ENCODE measurements at places on chromosomes 1 and 21. TPM values are rescaled to one million over a fixed set of nuclear protein-coding genes. Genes with fewer than 3 reads are reported as not detected.
A peak's percentile ranks its signal among the peaks of the same experiment; 100 is the strongest.

GRCh38 chr1:216461466-216461865, 38.2 kb upstream of the USH2A start:
- DNase-seq = no peak

DNA sequence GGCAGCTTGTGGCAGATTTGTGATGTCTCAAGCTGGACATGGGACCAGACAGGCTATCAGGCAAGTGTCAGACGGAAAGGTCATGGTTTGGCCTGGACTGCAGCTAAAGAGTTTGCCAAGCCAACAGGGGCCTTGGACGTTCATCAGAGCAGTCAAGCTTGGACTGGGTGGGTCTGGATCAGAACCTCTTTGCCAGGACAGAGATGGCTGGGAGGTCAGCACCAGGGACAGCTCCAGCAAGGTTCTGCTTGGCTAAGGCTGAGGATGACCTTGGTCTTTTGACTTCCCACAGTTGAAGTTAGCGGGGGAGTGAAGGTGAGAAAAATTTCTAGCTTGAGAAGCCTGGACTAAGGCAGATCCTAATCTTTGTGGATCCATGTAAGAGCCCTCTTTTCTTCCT, 68.1 kb downstream of the GRIK3 start:
- no peak for DNase-seq

- no peak for DNase-seq
These were observed 81.1 kb upstream of the PGBD5 start for GRCh38 chr1:230507236-230507635.

DNA sequence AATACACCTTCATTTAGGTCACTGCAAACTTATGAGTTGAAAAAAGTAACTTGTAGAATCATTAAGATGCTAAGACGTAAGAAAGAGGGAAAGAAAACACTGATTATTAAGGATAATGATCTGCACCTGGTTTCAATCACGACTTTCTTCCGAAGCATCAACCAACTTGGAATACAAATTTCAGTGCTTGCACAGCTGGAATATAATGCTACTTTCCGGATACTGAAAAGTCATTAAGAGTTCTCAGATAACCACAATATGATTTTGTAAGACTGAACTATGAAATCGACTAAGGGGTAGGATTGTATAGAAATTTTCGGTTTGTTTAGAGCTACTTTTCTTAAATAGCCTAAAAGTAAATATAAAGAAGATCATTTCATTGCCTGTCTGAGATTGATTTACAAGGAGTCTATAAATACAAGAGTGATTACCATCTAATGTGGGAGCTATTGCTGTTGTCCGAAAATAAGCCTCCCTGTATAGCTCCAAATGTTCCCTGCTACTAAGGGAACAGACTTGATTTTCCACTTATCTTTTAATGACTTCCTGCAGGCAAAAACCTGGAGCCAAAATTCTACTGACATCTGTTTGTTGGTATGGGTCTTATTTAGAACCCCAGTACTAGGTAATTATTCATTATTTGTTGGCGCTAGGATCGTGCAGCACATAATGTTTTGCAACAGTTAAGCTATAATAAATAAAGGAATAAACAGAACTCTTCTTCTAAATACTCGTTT, 673.3 kb downstream of the KCNT2 start:
- DNase-seq = no peak

- no peak for DNase-seq
These were observed 41.8 kb downstream of the LRIF1 start for GRCh38 chr1:110921953-110922352.

GRCh38 chr21:14824126-14824525, 240.7 kb downstream of the NRIP1 start:
- DNase-seq = no peak

IL20 gene
- not detected for polyA plus RNA-seq

- DNase-seq = no peak
These were observed 26.6 kb downstream of the DDAH1 start for GRCh38 chr1:85438353-85438752.

- no peak for DNase-seq
These were observed 971 bp downstream of the CAPZB start for GRCh38 chr1:19484338-19484797.

GRCh38 chr1:64194168-64195080, 9.0 kb upstream of the UBE2U start:
- no peak for DNase-seq

C1QTNF12 gene
- 7.4 TPM for polyA plus RNA-seq

ACTA1 gene
- polyA plus RNA-seq = 1.6 TPM

GRCh38 chr1:19100028-19100427, 110.0 kb downstream of the UBR4 start:
- no peak for DNase-seq

RGS1 gene
- 3.5 TPM for polyA plus RNA-seq

SIK1 gene
- polyA plus RNA-seq = 2.3 TPM

- DNase-seq = no peak
These were observed 299.7 kb downstream of the VAV3 start for GRCh38 chr1:107664982-107665925.

OSBPL9 gene
- polyA plus RNA-seq = 152 TPM

DNA sequence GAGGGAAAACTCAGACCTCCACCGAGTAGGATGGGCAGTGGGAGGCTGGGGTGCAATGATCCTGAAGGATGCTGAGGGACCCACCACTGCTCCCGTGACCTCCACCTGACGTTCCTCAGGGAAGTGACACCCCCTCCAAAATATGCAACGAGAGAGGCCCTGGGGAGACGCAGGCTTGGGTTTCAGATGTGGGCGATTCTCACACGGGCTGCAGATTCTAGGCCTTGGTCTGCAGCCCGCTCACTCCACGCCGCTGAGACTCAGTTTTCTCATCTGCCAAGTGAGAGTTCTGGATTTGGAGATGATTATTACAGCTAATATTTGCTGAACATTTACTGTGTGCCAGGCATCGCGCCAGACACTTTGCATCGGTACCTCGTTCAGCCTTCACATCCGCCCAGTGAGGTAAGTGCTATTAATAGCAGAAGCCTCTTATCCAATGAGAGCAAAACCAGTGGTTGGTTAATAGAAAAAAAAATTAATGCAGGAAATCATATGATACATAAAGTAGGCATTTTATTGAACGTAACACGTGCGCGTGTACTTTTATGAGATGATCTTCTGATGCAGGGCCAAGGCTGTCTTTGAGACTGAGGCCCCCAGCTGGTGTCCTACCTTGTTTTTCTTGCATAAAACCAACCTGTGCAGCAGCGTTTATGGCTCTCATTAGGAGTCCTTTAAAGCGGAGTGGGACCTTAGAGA, 102.0 kb upstream of the RUNX3 start:
- DNase-seq = no peak

GRCh38 chr21:22649246-22649645, 1651.0 kb downstream of the NCAM2 start:
- DNase-seq = no peak

DNA sequence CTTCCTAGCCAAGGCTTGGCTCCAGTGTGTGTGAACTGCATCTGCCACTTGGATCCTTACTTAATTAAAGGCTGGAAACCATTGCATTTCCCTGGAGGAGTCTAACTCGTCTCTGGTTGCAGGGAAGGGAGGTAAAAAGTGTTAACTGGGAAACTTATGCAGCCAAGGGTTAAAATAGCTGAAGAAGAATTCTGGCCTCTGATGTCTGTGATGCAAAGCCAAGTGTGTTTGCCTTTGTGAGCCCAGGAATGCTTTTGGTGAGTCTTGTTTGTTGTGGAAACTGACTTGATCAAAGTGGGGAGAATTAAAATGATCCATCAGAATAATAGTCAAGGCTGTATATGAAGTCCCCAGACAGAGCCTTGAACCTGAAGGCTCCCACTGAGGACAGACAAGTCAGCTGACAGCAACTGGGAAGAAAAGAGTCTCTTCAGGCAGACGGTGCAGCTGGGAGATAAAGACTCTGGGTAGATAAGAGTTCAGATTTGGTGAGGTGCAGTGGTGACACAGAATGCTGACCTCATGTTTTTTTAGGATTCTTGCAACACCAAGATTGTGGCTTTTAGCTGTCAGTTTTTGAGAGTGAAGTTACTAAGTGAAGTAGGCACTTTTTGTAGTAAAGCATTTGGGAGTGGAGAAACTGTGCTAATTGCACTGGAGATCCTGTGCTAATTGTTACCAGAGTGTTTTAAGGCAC, 59.5 kb upstream of the WLS start:
- DNase-seq = no peak

LCE6A gene
- polyA plus RNA-seq = not detected

GRCh38 chr1:168834225-168834872, 105.3 kb upstream of the DPT start:
- peak; percentile 26 for DNase-seq

UTP25 gene
- 11.1 TPM for polyA plus RNA-seq

DNA sequence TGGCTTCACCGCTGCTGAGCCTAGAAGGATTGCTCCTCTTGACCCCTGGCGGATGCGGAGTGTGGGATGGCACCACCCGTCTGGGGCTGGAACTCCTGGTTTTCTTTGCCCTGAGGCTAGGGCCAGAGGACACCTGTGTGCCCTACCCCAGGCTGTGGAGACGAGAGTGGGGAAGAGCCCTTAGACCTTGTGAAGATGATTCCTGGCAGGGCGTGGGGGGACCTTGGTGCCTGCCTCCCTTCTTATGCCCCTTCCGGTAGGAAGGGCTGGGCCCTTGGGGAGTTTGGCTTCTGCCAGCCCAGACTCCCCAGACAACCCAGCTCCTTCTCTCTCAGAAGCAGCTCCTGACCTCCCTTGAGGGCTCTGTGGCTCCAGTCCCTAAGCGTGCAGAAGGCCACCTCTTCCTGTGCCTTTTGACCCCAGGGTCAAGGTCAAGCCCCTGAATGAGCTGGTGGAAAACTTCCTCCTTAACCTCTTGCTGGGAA, 891 bp downstream of the RPS6KA1 start:
- DNase-seq = no peak

DNA sequence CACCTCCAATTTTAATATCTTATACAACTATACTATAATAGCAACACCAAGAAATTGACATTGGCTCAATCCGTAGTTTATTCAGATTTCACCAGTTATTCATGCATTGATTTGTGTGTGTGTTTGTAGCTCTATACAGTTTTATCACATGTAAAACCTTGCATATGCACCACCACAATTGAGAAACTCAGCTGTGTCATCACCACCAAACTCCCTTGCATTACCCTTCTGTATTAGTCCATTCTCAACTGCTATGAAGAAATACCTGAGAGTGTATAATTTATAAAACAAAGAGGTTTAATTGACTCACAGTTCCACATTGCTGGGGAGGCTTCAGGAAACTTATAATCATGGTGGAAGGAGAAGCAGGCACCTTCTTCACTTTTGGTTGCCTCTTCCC, 162.1 kb downstream of the PATJ start:
- DNase-seq = no peak

CGN gene
- 34.9 TPM for polyA plus RNA-seq

- DNase-seq = no peak
These were observed 100.6 kb upstream of the KCNJ15 start for GRCh38 chr21:38156200-38156599.

DNA sequence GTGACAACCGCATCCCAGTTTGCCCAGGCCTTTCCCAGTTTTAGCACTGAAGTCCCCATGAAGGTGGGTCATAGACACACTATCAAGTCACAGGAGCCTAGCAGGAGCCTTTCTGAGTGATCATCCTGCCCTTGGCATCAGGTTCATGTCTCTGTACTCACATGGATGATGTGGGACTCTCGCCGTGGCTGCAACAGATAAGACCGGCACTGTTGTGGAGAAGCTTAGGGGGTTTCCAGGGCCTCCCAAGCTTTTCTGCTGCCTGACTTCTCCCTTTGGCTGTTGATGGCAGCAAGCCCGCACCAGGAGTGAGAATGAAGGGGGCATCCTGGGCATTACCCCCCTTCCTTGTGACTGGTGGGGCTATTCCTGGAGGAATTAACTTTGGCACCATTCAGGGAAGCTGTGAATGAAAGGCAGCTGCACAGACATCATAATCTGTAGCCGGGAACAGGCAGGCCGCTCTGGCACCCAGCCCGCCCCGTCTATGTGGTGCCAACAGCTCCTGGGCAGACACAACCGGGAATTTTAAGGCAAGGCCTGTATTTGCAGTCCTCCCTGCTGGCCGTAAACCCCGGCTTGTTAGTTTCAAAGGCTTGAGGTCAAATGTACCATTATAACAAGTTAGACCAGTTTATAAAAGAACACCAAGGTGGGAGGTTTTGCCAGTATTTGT, 148.6 kb downstream of the HUNK start:
- DNase-seq = no peak

DNA sequence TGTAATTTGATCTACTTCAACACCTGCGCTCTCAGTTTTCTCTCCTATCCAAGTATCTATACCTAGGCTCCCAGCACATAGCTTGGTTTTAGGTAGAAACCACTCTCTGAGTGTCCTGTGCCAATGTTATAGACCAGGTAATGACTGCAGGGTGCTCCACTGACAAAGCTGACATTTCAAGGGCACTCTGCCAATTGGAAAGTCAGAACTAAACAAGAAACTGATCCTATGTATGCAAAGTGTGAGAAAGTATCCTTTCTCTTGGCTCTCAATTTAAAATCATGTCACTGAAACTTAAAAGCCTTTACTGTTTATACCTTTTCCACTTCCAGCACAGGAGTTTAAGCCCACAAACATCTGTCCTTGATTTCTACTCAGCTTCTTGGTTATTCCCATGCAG, 45.0 kb upstream of the AIM2 start:
- no peak for DNase-seq

DNA sequence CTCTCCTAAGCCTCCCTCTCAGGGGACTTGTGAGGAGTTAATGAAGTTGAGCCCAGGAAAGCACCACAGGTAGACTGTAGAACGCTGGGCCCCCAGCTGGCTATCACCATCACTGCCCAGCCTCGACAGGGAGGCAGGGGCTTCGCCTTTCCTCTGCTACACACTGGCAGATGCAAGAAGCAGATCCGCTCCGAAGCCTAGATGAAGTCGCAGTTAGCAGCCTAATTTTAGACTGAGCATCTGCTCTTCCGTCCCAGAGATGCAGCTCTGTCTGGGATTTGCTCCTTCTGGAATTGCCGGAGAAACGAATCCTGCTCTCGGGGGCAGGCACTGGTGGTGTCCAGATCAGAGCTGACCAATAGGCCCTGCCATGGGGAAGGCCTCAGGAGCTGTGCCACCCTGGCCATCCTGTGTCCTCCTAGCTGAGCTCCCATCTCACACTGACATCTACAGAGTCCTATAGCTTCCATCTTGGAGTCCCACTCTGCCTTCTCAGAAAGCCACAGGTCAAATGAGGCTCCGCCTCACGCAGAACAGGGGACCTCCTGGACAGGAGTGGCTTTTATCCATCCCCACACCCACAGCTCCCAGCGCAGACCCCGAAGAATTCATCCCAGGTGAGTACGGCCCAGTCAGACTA, 186.8 kb upstream of the EDN2 start:
- no peak for DNase-seq

DNA sequence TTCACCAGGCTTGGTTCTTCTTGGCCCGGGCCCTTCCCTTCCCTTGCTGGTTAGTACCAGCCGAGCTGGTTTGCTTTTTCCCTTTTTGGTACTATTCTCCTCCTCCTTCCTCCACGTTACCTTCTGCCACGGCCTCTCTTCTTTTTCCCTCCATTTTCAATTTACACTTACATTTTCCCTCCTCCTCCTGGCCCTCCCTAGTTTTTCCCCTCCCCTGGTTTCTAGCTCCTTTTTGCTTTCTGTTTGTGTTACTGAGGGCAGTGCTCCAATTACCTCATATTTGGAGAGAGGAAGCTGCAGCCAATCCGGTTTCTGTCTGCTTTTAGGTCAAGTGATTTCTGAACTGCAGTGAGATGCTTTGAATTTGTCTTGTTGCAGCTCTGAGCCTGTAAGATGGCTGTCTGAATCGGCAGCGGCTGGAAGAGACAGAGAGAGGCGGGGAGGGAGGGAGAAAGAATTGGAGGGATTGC, 63.7 kb downstream of the MACF1 start:
- peak; percentile 56 for DNase-seq

NEXN gene
- 15.4 TPM for polyA plus RNA-seq

CALML6 gene
- 0.44 TPM for polyA plus RNA-seq

Data from right renal cortex interstitium (tissue), 3 donors.